Activated CD4-positive, alpha-beta T cell treated with anti-CD3 and anti-CD28 coated beads for 36 hours (primary cell): ENCODE measurements at places on chromosomes 6 and 20. TPM values are rescaled to one million over a fixed set of nuclear protein-coding genes. Genes with fewer than 3 reads are reported as not detected.

ARHGAP18 gene
- 5.2 TPM for total RNA-seq

- peaks cover 2% of the 10 kb centered on the region for H3K27me3 ChIP-seq
- no peaks in the 10 kb centered on the region for H3K4me1 ChIP-seq
- no peaks in the 10 kb centered on the region for H3K36me3 ChIP-seq
- H3K27ac ChIP-seq = no peak overlapping the region
These were observed 251.1 kb upstream of the SOX4 start for GRCh38 chr6:21342501-21342900.

DNA sequence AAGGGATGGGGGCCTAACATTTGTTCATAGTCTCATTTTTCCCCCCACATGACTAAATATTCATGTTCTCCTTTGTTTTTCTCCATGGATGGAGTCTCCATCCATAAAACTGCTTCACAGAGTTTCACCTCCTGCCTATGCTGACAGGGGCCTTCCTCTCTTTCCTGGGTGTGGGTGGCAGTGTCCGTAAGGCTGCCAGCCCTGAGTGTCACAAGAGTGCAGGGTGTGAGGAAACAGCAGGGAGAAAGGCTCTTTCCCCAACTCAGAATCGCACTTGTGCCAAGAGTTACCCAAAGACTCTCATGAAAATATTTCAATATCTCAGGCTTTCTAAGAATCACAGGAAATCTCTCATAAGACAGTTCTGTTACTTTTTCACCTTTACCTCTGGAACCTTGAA lies 346.2 kb upstream of the MMS22L start:
- no peaks in the 10 kb centered on the region for H3K4me1 ChIP-seq
- H3K36me3 ChIP-seq = no peaks in the 10 kb centered on the region
- no peaks in the 10 kb centered on the region for H3K27me3 ChIP-seq
- no peak overlapping the region for H3K27ac ChIP-seq
- H3K4me3 ChIP-seq = no peak overlapping the region
- no peak for DNase-seq

BCLAF1 gene
- total RNA-seq = 223 TPM

- no peak overlapping the region for H3K4me3 ChIP-seq
- no peak for DNase-seq
- H3K27me3 ChIP-seq = no peaks in the 10 kb centered on the region
- H3K36me3 ChIP-seq = peaks cover 35% of the 10 kb centered on the region
- H3K4me1 ChIP-seq = peaks cover 51% of the 10 kb centered on the region
- no peak overlapping the region for H3K27ac ChIP-seq
These were observed 60.7 kb downstream of the SYNJ2 start for GRCh38 chr6:158042245-158042798.

DNA sequence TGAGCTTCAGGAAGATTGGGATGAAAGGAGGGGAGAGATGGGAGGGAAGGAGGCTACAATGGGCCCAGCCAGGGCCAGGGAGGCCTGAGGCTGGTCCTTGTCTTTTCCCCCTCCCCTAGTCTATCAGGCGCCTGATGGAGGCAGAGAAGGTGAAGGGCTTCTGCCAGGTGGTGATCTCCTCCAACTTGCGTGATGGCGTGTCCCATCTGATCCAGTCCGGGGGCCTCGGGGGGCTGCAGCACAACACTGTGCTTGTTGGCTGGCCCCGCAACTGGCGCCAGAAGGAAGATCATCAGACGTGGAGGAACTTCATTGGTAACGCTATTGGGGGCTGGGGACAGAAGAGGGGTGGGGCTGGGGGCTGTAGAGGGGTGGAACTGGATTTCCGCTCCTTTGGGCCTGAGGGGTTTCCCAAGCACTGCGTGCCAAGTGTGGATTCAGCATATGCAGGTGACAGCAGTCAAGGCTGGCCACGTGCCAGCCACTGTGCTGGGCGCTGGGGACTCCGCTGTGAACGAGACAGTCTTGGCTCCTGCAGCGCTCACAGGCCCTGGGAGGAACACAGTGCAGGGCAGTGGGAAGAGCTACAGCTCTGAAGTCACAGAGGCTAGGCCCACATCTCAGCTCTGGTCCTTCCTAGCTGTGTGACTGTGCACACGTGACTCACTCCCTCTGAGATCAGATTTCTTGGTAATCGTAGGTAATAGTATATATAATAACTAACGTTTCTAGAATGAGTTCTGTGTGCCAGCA lies 22.7 kb downstream of the SLC12A5 start:
- peaks cover 7% of the 10 kb centered on the region for H3K27me3 ChIP-seq
- no peak for DNase-seq
- H3K36me3 ChIP-seq = no peaks in the 10 kb centered on the region
- no peak overlapping the region for H3K27ac ChIP-seq
- no peaks in the 10 kb centered on the region for H3K4me1 ChIP-seq

GRCh38 chr6:158674342-158675131 lies 24.7 kb downstream of the SYTL3 start:
- H3K4me1 ChIP-seq = peaks cover 11% of the 10 kb centered on the region
- H3K27me3 ChIP-seq = no peaks in the 10 kb centered on the region
- H3K27ac ChIP-seq = no peak overlapping the region
- DNase-seq = no peak

MRS2 gene
- 21.0 TPM for total RNA-seq

GRCh38 chr6:150573041-150573681 lies 26.5 kb upstream of the PLEKHG1 start:
- peaks cover 4% of the 10 kb centered on the region for H3K4me1 ChIP-seq
- DNase-seq = peak; percentile 8
- H3K27me3 ChIP-seq = peaks cover 37% of the 10 kb centered on the region
- no peak overlapping the region for H3K4me3 ChIP-seq
- no peaks in the 10 kb centered on the region for H3K36me3 ChIP-seq
- H3K27ac ChIP-seq = no peak overlapping the region

DNA sequence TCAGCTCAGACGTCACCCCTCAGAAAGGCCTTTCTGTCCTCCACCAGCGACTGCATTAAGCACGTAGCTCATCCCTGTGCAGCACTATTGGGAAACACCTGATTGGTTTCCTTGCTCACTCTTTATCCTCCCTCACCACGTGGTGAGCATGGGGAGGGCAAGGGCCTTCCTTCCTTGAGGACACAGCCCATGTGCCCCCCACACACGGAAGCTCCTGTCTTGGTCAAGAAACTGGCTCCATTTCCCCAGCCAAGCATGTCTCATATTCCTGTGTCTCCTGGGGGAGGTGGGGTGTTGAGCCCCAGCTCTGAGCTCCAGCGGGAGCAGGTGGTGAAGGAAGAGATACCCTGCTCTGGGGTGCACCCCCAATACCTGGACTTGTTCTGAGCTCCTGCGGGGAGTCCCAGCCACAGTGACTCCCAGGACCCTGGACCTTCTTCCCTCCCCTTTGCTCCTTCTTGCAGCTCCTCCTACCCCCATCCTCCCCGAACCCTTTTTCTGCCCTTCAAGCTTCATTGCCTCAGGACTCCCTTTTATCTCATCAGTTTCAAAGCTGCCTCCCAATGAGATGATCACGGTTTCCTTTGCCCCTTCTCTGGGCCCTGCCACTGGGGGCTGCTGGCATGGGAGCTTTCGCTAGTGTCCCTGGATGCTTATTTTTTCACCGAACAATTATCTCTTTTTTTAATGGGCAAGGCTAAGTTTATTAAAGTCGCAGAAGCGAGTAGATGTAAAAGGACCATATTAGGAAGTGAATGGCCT lies 230.1 kb downstream of the TFAP2C start:
- no peak for DNase-seq
- no peak overlapping the region for H3K27ac ChIP-seq
- H3K4me3 ChIP-seq = no peak overlapping the region
- no peaks in the 10 kb centered on the region for H3K36me3 ChIP-seq
- no peaks in the 10 kb centered on the region for H3K4me1 ChIP-seq

KHDC1L gene
- not detected for total RNA-seq

GRCh38 chr6:25454136-25454535 lies 175.0 kb downstream of the CARMIL1 start:
- no peak overlapping the region for H3K27ac ChIP-seq
- no peaks in the 10 kb centered on the region for H3K27me3 ChIP-seq
- peaks cover 2% of the 10 kb centered on the region for H3K4me1 ChIP-seq
- no peak for DNase-seq
- H3K36me3 ChIP-seq = no peaks in the 10 kb centered on the region

CCN5 gene
- not detected for total RNA-seq

PXT1 gene
- total RNA-seq = 0.14 TPM

- no peak for DNase-seq
- H3K4me1 ChIP-seq = peaks cover 11% of the 10 kb centered on the region
- peaks cover 11% of the 10 kb centered on the region for H3K36me3 ChIP-seq
- H3K4me3 ChIP-seq = no peak overlapping the region
- H3K27ac ChIP-seq = no peak overlapping the region
These were observed 445.0 kb downstream of the UTRN start for GRCh38 chr6:144730088-144730645.
